Stimulated activated CD4-positive, alpha-beta T cell treated with anti-CD3 and anti-CD28 coated beads, TNF-alpha, amount 100 ng/mL, for 4 hours (primary cell): ENCODE measurements at places on chromosomes 2 and 18.

DNA sequence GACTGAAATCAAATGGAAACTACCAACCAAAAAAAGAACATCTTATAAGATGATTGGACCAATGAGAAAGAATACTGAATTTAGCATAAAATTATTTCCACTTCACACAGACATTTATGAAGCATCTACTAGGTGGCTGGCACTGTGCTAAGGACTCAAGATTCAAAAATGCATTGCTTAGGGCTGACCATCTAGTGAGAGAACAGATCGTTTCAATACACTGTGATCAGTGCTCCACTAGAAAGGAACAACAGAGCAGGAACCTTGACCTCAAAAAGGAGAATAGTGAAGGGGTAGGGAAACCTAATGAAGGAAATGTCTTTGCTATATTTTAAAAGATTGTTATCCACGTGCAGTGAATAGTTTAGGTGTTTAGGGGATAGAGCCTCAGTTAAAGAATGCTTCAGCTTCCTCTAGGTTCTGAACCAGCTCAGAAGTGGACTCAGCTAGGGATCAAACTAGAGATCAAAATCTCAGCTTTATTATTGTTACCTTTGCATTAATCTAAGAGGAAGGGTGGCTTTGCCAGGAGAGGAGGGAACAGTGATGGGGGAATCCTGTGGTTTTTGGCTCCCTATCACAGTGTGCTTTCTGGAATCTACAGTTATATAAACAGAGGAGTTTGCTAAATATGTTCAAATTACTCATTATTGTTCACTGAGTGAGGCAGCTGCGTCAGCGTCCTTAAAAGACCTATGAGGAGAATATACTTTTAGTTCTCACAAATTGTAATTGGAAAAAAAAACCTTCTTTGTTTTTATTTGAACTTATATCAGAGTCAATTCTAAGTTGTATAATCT lies 16.2 kb upstream of the BBS5 start:
- DNase-seq, result no peak

DNA sequence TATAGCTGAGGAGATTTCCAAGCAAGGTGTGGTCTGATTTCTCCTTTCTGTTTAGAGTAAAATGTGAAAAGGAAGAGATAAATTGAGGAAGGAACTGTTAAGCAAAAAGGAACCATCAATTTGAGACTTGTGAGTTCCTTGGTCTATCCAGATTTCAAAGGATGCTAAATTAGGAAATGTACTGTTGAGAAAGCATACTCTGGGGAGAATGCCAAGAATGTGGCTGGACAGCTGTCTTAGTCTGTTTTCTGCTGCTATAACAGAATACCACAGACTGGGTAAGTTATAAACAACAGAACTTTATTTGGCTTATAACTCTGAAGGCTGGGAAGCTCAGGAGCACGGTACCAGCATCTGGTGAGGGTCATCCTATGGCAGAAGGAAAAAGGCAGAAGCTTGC lies 1097.2 kb downstream of the TDRD15 start:
- DNase-seq, result no peak

DNA sequence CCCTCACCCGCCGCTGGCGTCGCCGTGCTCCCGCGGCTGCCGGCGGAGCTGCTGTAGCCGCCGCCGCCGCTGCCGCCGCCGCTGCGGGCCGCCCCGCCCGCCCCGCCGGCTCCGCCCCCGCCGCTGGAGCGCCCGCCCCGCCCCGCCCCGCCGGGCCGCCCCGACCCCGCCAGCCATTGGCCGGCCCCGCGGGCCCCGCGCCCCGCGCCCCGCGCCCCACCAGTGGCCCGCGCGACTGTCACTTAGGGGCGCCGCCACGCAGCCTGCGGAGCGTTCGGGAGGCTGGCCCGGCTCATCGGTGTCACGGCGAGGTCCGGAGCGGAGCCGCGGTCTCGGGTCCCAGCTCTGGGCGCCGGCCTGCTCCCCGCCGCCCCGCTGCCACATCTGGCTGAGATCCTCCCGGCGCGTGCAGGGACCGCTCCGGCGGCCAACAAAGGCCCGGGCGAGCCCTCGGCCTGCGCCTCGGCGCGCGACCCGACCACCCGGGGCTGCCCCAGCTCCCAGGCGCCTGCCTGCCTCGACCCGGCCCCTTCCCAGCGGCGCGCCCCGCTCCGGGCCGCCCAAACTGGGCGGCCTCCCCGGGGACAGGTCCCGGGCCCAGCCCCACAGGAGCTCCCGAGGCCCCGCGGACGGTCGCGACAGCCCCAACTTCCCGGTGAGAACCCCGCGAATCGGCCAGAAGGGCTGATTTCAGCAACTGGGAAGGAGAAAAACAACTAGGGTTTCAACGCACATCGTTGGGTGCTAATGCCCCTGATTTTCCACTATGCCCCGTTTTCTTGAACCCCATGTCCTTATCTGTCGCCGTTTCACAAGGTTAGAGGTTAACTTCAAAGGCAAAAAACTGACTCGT lies at the start of gene MGAT4A:
Gene MGAT4A, minus strand, starts transcription at position 92 of the 853 bp plus-strand sequence. CDS start 4,800 bp downstream, outside the sequence.
- peak; percentile 50 for DNase-seq

DNA sequence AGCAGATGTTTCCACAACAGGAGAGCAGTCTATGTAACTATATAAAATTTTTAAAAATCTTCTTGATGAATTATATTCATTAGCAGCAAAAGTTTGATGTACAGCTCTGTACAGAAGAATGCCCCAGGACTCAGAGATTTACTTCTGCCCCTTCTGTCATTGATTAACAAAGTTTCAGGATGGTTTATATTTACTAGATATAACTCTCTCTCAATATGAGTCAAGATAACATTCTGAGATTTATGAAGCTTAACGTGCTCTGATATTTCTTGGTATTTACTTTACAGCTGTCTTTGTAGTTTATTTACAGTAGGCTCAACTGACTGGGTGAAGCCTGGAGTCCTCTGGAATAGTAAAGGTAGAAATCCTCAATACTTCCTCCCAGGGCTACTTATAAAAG lies 93.6 kb upstream of the HNMT start:
- DNase-seq, result no peak

- DNase-seq, result no peak
Measured at GRCh38 chr2:79223539-79223938, 64.0 kb upstream of the REG3A start.

GRCh38 chr2:217654168-217654567 lies 348.6 kb downstream of the TNS1 start:
- DNase-seq, result no peak

- no peak for DNase-seq
Measured at GRCh38 chr2:237511433-237511832, 24.4 kb downstream of the MLPH start.

- no peak for DNase-seq
Measured at GRCh38 chr2:233972941-233973575, 55.9 kb downstream of the TRPM8 start.

DNA sequence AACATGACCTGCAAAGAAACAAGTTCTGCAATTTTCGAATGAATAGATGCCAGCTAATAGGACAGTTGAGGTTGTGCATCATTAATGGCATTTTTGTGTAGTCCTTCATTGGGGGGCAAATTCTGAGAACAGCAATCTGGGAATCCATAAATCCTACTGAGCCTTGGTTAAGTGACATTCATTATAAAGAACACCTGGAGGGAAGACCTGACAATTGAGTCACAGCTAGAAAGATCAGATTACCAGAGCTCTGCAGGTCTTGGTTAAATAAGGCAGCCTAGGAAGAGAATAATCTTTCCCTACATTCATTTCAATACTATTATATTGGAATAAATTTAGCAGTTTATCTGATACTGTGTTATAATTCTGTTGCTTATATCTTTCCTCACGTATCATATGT lies 14.3 kb downstream of the KCNH7 start:
- DNase-seq, result no peak

- no peak for DNase-seq
Measured at GRCh38 chr2:26847307-26847654, 651 bp upstream of the DPYSL5 start.

DNA sequence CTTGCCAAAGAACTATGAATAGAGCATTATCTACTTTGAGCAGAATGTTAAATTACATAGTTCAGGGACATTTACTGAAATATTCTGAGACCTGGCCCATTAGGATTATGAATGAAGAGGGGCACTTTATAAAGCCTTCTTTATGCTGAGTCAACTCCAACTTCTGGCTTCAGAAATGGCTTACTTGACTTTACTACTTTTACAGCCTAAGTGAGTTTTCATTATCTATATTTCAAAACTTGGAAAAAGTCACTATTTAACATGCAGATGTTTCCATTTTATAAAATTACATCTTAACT lies 37.7 kb downstream of the SESTD1 start:
- DNase-seq, result no peak

DNA sequence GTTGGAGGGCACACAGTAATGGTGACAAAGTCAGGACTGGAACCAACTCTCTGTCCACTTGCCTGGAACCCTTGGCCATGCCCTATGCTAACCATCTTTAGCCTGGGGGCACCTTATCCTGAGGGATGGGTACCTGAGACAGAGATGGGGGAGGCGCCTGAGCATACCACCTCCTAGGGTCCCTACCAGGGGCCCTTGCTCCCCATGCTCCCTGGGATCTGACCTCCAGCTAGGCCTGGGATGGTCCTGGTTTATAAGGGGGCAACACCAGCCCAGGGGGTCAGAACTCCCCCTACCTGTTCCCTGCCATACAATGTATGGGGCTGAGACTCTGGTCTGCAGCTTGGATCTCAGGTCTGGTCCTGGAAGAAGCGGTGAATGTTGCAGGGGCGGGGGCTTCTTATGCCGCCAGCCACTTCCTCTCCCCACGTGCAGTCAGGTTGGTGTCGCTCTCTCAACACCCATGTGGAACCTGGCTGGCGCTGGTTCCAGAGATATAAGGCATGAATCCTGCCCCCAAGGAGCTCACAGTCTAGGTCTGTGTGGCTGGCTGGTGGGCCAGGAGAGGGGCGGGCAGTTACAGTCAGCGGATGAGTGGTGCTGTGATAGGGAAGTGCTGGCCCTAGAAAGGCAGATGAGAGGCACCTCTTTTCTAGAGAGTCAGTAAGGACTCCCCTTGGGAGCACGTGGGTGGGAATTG lies 3.8 kb upstream of the TOGARAM2 start:
- DNase-seq, result no peak

DNA sequence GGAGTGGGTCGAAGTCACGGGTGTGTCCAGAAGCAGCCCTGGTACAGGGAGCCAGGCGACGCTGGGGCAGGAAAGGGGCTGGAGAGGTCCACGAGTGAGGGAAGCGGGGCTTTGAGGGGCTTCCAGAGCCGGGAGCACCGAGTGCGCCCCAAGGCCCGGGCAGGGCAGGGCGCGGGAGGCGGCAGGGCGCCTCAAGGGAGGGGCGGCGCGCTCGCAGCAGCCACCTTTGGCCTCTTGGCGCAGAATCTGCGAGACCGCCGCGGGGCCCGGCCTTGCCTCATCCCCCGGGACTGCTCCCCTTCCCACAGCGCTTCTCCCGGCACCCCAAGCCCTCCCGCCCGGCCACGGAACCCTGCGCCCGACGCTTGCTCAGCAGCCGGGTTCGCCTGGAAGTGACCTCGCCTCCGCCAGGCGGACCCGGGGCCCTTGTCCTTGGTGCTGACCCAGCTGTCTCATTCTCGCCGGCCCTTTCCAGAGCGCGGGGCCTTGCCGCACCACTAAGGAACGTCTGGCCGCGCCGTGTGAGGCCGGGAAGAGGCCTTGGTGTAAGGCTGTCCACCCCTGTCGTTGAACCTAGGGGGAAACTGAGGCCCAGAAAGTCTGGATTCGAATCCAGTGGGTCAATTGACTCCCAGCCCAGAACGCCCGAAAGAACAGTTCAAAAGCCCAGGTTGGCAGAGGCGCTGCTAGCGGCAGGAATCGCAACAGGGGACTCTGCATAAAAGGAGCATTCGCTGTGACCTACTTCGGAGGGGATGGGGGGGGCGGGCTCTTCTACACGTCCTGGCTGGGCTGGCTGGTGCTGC lies 584 bp upstream of the DNER start:
- DNase-seq, result no peak

GRCh38 chr2:99285526-99285925 lies 15.5 kb downstream of the LYG1 start:
- DNase-seq, result no peak

GRCh38 chr2:283996-284794 lies 3.7 kb downstream of the ALKAL2 start:
- no peak for DNase-seq

DNA sequence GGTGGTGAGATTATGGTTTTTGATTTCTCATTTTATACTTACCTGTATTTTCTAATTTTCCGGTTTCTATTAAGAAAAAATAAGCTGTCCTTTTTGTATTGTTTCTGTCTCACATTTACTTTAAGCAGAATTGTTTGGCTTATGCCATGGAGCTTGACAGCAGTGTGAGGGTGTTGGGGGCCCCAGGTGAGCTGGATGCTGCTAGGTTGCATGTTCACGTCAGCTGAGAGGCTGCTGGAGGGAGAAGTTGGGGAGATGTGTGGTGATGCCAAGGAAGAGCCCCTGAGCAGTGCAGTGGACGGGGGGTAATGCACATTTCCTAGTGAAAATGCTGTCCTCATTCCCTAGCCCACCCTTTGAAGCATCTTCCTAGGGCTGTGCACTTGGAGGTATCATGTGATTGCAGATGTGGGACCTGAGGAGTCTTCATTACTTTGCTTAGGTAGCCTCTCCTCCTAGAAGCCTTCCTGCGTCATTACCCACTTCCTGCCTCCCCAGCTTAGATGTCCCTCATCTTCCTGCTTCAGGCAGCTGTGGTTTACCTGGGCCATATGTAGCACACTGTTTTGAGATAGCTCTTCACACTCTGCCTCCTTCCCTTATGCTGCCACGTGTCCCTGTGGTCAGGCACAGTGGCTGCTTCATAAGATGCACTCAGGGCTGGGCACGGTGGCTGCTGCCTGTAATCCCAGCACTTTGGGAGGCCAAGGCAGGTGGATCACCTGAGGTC lies 16.2 kb downstream of the ATG16L1 start:
- peak; percentile 66 for DNase-seq

DNA sequence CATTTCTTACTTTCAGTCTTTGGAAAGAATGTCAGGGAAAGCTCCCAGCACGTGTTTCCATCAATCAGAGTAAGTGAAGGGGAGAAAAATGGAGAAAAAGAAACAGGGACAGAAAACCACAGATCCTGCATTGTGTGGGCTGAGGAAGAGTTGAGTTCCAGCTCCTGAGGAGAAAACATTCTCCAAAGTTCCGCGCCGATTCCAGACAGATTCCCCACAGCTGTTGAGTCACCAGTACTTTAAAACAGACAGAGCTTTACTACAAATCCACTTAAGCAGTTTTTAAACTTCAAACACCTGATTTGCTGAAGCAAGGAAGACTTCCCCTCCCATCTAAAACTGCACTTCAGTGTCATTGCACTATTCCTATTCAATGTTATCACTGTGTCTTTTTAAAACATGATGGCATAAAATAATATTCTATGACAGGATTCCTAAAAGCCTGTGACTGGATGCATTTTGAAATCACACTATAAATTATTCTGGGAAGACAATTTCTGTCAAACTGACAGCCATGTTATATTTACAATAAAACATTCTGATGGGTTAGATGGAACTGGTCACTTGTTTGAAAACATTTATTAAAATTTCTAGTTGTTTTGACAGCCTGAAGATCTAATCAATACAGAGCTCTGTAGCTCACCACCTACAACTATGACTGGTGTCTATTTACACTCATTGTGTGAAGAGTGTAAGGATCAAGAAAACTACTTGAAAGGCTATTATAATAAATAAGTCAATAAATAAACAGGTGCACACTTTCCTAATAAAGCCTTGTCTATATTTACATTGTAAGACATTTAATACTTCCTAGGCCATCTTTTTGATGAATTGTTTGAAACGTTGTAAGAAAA lies 40.9 kb downstream of the TCF4 start:
- DNase-seq, result no peak
